Muscle of back (tissue), 13 donors: ENCODE measurements at places on chromosomes 2 and 18.
A peak's percentile ranks its signal among the peaks of the same experiment; 100 is the strongest.

- DNase-seq, result no peak
Measured at GRCh38 chr2:77566582-77566981, 44.4 kb upstream of the LRRTM4 start.

GRCh38 chr2:210536973-210537650 is 19.3 kb upstream of the CPS1 start:
- no peak for DNase-seq

- DNase-seq, result no peak
Measured at GRCh38 chr2:52510432-52510831, 1257.2 kb upstream of the CHAC2 start.

DNA sequence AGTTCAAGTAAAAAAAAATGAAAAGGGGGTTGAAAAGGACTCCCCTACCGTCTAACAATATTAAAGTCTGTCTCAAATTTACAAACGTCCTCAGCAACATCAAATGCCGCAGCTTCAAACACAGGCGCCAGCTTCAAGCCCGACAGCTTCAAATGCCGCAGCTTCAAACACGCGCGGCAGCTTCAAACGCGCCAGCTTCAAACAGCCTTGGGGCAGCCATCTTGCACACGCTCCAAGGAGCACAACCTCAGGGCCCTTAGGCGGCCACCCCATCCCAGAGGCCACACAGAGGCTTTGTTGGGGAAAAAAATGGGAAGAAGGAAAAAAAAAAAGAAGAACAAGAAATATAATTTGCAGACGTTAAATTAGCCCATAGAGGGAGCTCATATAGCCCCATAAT is 244.4 kb upstream of the VRK2 start:
- no peak for DNase-seq

DNA sequence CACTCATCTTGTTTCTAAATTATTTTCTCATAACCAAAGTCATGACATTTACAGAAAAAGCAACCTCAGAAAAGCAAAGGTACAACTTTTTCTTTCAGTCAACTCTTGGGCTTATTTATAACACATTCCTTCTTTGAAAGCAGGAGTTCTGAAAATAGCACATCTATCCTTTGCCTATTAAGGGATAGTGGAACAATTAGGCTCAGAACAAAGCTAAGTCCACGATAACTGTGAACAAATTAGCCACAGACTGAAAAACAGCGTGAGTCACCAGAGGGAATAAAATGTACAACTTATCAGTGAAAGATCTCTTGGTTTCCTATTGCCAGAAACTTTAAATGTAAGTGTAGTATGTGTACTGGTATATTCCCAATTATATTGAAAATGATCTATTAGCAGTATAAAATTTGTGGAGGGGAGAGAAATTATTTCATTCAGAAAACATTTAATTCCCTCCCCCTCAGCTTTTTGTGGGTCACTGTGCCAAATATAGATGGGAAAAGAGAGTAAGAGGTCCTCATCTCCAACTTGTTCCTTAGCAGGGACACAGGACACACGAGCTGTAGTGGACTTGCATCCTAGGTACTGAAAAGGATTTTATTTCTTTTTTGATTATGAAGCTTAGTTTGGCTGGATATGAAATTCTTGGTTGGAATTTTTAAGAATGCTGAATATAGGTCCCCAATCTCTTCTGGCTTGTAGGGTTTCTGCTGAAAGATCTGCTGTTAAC is 15.4 kb upstream of the MATN3 start:
- DNase-seq, result no peak

DNA sequence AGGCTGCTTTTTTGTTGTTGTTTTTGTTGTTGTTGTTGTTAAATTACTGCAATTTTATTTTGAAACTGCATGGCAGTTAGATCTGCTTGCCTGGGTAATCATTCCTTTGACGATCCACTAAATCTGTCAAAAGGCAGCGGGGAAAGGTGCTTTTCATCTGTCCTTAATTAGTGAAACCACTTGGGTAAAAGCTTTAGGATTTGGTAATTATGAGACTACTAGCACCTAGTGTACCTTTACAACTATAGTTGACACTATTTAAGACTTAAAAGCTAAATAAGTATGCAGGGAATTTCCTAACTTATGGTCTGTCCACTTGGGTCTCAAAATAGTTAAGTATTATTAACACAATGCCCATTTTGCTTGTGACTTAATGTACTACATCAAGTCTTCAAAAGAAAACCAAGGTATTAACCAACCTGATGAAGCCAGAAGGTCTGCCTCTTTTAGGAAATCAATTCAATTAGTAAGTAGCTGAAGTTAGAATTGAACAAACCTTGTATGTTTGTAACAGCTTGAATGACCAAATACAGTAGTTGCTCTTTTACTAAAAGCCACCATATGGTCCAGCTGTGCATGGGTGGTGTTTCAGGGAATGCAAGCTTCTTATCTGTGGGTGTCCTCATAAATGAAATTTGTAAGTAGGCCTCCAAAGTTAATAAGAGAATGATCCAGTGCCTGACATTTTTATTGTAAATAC is 44.8 kb downstream of the NAB1 start:
- DNase-seq, result no peak

- DNase-seq, result no peak
Measured at GRCh38 chr2:14454202-14454601, 178.3 kb upstream of the LRATD1 start.

GRCh38 chr2:198890490-198890889 is 567.2 kb downstream of the SATB2 start:
- no peak for DNase-seq

DNA sequence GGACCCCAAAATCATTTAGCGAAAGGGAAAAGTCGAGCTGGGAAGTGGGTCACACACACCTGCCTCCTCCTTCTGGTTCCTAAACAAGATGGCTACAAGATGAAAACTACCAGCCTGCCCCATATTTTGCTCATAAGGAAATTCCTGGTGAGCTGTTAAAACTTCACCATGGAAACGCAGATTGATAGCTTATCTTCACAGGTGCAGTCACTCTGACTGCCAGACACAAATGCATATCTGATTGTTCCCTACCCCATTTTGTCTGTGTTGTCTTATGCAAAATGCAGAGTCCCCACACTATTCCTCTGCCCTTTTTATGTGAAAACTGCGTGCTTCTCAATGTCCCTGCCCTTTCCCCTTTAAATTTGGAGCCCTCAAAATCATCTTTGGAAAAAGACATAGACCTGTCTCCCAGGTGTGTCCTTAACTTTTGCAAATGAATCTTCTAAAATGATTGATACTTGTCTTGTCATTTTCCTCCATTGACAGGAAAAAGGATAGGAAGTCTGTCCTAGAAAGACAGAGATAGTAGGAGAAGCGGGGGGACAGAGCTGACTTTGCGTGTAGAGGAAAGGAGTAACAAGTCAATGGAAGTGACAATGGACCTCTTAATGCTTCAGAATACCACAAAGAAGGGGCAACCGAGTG is 38.9 kb upstream of the THOC1 start:
- no peak for DNase-seq

DNA sequence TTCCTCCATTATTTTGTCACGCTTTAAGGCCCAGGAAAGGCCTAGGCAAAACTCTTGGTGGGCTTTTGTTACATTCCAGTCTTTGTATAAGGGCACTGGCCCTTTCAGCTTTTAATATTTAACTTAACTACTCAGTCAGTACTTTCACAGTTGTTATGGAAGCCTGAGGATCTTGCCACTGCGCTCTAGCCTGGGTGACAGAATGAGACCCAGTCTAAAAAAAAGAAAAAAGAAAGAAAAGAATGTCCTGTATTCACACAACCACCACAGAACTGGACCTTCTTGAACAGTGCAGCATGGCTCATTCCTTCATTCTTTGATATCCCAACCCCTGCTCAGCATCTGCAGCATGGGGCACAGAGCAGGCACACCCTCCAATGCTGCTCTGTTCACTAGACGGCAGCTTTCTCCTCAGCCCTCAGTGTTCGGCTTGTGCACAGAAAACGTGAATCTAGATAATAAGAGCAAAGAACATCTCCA is 93.4 kb upstream of the MSH2 start:
- no peak for DNase-seq

- DNase-seq, result no peak
Measured at GRCh38 chr18:9855681-9856080, 30.1 kb upstream of the TXNDC2 start.

GRCh38 chr18:11989966-11990380 is 8.7 kb downstream of the IMPA2 start:
- no peak for DNase-seq

GRCh38 chr2:200219309-200220113 is 87.0 kb upstream of the SPATS2L start:
- peak; percentile 78 for DNase-seq

- DNase-seq, result no peak
Measured at GRCh38 chr2:49251766-49252165, 97.5 kb upstream of the FSHR start.

- no peak for DNase-seq
Measured at GRCh38 chr2:10717628-10718027, 3.8 kb upstream of the ATP6V1C2 start.

DNA sequence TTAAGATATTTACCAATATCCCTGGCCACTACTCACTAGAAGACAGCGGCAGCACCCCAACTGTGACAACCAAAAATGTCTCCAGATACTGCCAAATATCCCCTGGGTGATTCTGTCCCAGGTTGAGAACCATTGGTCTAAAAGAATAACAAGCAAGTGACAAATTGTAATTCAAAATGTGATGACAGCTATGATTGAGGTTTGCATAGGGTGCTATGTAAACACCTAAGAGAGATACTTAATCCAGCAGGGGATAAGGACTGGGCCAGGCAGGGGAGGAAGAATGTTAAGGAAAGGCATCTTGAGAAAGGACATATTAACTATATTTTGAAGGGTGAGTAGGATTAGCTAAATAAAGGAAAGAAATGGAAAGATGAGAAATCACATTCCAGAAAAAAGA is 38.0 kb upstream of the ENOSF1 start:
- DNase-seq, result no peak

DNA sequence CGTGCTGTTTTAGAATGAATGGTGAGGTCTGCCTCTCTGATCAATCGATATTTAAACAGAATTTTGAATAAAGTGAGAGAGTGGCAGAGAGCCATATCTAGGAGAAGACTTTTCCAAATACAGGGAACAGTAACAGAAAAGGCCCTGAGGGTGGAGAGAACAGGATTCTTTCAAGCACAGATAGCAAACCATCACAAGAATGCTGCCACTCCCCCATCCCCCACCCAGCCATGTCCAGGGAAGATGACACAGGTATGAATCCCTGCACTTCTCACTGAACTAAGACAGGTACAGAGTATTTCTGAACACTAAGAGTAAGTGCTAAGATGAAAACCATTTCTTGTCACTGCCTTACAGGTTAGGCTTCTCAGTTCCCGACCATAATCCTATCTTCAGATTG is 23.6 kb downstream of the LRATD1 start:
- DNase-seq, result no peak

GRCh38 chr2:44545005-44545404 is 183.3 kb downstream of the CAMKMT start:
- no peak for DNase-seq

- no peak for DNase-seq
Measured at GRCh38 chr2:208713066-208713745, 306.6 kb downstream of the PTH2R start.

- no peak for DNase-seq
Measured at GRCh38 chr18:77495982-77496690, 246.5 kb downstream of the GALR1 start.

- no peak for DNase-seq
Measured at GRCh38 chr2:241975593-241976284, 106.2 kb downstream of the RTP5 start.

- no peak for DNase-seq
Measured at GRCh38 chr18:3921826-3922225, 471.9 kb downstream of the TGIF1 start.

GRCh38 chr2:241951316-241951700 is 81.8 kb downstream of the RTP5 start:
- DNase-seq, result no peak

DNA sequence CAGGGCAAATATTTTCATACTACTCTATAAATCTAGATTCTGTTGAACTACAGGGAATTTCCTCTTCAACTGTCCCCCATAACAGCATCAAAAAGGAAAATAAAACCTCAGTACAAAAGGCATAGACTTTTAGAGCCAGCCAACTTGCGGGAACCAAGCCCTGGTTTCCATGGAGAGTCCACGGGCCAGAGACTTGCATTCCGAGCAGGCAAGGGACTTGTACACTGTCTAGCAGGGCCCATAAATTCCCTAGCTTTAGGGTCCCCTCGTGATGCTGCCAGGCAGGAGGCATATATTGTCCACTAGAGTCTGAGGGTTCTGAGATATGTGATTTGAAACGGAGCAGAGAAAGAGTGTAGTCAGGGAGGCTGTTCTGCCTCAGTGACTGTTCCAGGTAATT is 153.1 kb upstream of the SLC14A2 start:
- peak; percentile 43 for DNase-seq

DNA sequence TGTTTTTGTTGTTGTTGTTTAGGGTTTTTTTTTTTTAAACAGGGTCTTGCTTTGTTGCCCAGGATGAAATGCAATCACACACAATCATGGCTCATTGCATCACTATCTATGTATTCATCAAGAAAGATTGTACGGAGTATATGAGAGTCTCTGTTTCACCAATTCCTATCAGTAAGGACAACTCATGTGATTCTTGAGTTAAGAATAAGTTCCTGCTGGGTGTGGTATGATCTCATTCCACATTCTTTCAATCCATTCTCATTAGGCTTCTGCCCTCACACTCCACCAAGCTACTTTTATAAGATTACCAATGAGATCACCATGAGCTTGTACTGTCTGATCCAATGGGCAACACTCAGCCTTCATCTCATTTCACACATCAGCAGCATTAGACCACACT is 9.1 kb upstream of the AP1S3 start:
- peak; percentile 57 for DNase-seq

DNA sequence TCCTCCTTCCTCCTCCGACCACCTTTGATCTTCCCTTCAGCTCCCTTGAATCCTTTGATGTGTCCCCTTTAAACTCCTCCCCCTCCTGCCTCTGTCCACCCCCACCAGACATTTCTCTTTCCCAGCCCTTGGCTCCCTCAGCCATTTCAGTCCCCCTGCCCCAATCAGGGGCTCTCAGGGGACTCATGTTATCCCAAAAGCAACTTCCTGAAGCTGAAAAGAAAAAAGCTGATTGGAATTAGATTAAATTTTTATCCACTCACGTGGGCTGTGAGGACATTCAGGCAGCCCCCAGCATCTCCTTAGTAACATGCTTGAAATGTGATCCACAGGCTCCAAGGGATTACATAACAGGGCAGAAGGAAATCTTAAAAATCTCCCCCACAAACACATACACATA is 81.3 kb downstream of the NEURL3 start:
- no peak for DNase-seq

DNA sequence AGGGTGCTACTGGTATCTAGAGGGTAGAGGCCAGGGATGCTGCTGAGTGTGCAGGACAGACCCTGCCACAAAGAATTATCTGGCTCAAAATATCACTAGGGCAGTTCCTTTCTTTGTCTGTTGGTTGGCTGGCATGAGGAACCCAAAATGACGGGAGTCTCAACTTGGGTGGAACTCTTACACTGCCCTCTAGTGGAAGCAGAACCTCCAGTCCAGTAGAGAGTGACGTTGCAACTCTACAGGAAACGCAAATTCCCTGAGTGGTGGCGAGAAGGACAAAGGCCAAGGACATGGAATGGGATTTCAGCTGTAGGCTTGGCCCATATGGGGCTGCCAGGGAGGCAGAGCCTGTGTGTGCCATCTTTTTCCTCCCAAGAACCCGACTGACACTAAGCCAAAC is 47.1 kb downstream of the COPS8 start:
- DNase-seq, result no peak
